Activated CD4-positive, alpha-beta T cell treated with anti-CD3 and anti-CD28 coated beads for 1 hour (primary cell): ENCODE measurements at places on chromosomes 5 and 9.

GRCh38 chr5:62649476-62650113 lies 71.0 kb downstream of the LRRC70 start:
- DNase-seq: no peak

DNA sequence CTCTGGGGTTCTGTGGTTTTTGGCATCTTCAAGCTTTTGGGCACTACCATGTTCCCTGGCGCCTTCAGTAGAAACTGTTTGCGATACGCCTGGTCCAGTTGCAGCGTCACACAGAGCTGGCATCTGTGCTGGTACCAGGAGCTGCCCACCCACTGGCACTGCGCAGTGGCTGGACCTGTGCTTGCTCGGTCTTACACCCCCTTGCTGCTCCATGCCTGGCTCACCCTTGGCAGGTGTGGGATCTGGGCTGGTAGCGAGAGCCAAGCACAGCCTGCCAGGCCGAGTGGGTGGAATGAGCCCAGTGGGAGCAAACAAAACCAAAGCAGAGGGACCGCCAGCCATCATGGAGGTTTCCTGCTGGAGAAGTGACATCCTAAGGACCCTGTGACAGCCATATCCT lies 170.2 kb upstream of the IRX2 start:
- DNase-seq: no peak

DNA sequence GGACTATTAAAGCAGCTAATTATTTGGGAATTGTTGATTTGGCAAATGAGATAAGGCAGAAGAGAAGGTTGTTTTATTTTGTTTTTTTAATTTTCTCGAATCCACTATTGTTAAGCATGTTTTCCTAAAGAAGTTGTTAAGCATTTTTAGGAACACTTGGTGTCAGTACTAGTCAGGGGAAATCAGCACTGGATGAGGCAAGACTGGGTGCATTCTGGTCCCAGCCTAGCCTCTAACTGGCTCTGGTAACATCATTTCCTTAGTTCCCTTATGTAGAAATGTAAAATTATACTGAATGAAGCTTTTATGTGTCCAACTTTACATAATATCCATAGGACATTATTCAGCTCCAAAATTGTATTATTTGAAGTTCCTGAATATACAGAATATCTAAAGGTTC lies 196.1 kb downstream of the PCSK5 start:
- DNase-seq: no peak

DNA sequence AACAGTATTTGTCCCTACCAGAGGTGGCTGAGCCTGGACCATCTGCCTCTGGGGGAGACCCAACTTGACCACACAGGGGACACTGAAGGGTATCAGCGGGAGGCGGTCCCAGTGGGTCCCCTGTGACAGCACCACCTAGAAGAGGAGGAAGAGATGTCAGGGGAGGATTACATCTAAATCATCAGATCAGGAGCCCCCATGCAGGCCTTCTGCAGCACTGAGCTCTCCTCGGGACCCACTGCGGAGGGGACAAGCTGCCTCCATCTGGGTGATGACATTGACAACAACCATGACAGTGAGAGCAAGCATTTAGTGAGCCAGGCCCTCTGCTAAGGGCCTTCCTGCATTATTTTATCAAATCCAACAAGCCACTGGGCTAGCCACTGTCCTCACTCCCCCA lies 12.3 kb downstream of the ORM2 start:
- no peak for DNase-seq

- no peak for DNase-seq
These were observed 89.7 kb downstream of the CAAP1 start for GRCh38 chr9:26802921-26803320.
